ENCODE measurements at places on chromosomes 11 and 22.
A peak's percentile ranks its signal among the peaks of the same experiment; 100 is the strongest.

DNA sequence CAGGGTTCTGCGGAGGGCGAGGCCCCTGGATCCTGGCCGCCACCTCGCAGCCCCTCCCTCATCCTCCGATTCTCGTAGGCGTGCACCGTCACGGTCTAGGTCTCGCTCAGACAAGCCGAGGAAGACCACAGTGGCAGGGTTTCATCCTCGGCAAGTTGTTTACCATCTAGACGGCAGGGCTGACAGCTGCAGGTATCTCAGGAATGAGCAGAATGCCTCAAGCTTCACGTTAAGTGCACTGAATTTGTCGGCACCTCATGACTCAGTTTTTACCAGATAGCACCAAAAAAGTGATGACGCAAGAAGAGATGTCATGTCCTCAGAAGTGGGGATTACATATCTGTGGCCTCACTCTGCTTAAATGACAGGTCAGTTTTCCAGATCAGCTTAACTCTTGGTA is 35.1 kb downstream of the WT1 start:
- no peak for DNase-seq

- DNase-seq, result no peak
These were observed 44.2 kb downstream of the CABIN1 start for GRCh38 chr22:24055283-24055682.

- DNase-seq, result no peak
These were observed 682.3 kb downstream of the TBC1D22A start for GRCh38 chr22:47444746-47445065.

DNA sequence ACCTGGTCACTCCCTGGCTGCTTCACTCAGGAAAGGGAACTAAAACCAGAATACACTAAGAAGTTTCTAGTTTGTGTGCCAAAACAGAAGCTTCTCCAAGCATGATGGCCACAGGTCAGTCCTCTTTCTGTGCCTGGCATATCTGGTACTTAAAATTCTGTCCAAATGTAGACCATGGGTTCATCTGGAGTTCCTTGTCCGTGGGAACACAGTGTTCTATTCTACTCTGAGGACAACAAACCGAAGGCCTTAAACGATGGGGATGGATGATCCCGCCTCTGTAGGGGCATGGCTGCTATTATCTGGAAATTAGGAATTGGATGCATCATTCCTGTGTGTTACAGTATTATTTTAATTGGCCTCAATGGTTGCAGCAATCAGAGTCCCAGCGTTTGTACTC is 6.1 kb upstream of the DLAT start:
- DNase-seq, result no peak

GRCh38 chr11:116931206-116931953 is 94.0 kb upstream of the APOA1 start:
- DNase-seq, result no peak

- DNase-seq, result peak; percentile 7
These were observed 866 bp downstream of the EXPH5 start for GRCh38 chr11:108592591-108593213.

DNA sequence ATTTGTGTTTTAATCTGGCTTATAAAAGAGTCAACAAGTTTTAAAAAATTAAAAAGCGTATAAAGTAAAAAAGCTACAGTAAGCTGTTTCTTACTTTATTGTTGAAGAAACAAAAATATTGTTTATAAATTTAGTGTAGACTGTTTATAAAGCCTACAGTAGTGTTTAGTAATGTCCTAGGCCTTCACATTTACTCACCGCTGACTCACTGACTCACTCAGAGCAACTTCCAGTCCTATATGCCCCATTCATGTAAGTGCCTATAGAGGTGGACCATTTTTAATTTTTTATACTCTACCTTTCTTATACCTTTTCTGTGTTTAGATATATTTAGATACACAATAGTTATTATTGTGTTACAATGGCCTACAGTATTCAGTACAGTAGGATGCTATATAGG is 12.2 kb downstream of the MPPED2 start:
- DNase-seq, result no peak

- DNase-seq, result no peak
These were observed 19.2 kb upstream of the GLYATL2 start for GRCh38 chr11:58863697-58864096.

GRCh38 chr11:87228820-87229219 is 191.1 kb downstream of the TMEM135 start:
- no peak for DNase-seq

DNA sequence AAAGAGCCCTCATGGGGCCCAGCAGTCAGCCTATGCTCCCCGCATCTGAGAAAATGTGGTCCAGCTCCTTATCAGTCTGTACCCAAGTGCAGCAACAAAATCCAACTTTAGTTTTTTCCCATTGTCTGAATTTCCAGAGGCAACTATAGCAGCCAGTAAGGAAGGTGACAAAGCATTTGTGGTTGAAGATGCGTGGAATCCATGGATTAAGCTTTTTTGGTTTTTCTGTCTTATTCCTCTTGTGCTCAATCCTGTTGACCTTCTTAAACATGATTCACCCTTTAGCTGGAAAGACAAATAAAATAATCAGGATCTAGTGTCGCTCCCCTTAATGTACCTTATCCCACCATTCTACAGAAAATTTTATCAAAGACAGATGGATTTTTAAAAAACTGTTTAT is 14.3 kb downstream of the GDPD4 start:
- DNase-seq, result no peak
